Left ventricle myocardium superior (tissue), 1 donor: ENCODE measurements at places on chromosomes 5 and 9. TPM values are rescaled to one million over a fixed set of nuclear protein-coding genes. Genes with fewer than 3 reads are reported as not detected.

- DNase-seq, result no peak
Observed at GRCh38 chr9:18997151-18997550, 35.9 kb downstream of the SAXO1 start.

GRCh38 chr5:10761933-10762775, 1.1 kb upstream of the DAP start:
- peak; percentile 45 for DNase-seq

DNA sequence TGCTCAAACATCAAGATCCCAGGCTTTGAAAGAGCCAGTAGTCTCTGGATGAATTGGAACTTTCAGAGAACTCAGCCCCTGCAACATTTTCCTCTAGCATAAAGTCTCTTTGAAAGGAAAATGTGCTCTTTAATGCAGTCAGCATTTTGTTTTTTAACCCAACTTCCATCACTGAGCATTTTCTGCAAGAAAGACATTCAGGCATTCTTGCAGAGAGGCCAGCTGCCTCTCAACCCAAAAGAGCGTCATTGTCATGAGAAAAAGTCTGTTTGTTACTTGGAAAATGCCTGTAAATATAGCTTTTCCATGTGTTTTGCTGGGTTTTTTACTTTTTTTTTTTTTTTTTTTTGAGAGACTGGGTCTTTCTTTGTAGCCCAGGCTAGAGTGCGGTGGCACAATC, 225.0 kb downstream of the ADAMTSL1 start:
- no peak for DNase-seq

- no peak for DNase-seq
Observed at GRCh38 chr9:113808391-113809358, 67.4 kb upstream of the ZNF618 start.

- no peak for DNase-seq
Observed at GRCh38 chr5:136053336-136054141, 24.8 kb downstream of the TGFBI start.

- no peak for DNase-seq
Observed at GRCh38 chr9:123326662-123327093, 29.3 kb upstream of the CRB2 start.

DNA sequence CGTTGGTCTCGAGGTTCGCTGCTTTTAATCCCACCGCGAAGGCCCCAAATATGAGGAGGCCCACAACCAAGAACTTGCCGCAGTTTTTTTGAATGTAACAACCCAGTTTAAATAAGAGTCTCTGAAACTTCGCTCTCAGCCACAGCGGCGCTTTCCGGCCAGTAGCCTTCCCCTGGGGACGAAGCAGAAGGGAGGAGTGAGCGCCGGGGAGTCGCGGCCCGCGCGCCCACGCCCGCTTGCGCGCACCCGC, 10.4 kb downstream of the PTCH1 start:
- DNase-seq, result no peak

- no peak for DNase-seq
Observed at GRCh38 chr5:135890867-135891266, 4.8 kb downstream of the IL9 start.

- DNase-seq, result no peak
Observed at GRCh38 chr5:125293726-125294125, 547.3 kb upstream of the ZNF608 start.

DNA sequence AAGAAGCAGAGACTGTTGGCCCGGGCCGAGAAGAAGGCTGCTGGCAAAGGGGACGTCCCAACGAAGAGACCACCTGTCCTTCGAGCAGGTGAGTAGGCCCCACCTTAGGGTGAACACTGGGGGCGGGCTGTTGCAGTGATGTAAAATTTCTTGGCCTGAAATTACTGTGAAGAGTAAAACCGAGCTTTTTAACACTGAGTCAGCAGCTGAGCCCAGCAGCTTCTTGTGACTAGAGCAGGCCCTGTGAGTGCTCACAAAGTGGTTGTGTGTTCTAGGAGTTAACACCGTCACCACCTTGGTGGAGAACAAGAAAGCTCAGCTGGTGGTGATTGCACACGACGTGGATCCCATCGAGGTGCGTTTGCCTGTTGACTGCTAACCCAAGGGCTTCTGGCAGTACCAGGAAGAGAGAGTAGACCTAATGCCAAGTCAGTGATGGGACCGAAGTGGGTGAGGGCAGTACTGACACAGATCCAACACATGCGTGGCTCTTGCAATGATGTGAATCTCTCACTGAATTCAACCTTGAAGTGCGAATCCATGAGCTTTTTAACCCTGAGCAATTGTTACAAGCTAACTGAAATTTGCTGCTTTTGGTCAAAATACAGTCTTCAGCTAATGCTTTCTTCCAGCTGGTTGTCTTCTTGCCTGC, 2.1 kb downstream of the RPL7A start:
- DNase-seq, result no peak

DNA sequence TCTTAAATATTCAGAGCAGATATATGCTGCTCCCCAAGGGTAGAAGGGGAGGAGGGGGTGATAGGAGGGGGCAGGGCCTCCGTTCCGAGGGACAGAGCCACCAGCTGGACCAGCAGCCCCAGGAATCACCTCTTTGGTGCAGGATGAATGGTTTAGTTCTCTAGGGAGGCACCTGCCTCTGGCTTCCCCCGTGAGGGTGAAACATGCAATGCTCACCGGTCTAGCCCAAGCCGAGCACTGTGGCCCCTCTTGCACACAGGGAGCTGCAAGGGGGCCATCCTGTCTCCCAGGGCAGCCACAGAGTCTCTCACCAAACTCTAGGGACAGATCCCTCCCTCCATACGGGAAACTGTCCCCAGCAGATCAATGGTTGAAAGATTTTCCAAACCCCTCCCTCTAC, 163.7 kb downstream of the DAB2IP start:
- no peak for DNase-seq

DNA sequence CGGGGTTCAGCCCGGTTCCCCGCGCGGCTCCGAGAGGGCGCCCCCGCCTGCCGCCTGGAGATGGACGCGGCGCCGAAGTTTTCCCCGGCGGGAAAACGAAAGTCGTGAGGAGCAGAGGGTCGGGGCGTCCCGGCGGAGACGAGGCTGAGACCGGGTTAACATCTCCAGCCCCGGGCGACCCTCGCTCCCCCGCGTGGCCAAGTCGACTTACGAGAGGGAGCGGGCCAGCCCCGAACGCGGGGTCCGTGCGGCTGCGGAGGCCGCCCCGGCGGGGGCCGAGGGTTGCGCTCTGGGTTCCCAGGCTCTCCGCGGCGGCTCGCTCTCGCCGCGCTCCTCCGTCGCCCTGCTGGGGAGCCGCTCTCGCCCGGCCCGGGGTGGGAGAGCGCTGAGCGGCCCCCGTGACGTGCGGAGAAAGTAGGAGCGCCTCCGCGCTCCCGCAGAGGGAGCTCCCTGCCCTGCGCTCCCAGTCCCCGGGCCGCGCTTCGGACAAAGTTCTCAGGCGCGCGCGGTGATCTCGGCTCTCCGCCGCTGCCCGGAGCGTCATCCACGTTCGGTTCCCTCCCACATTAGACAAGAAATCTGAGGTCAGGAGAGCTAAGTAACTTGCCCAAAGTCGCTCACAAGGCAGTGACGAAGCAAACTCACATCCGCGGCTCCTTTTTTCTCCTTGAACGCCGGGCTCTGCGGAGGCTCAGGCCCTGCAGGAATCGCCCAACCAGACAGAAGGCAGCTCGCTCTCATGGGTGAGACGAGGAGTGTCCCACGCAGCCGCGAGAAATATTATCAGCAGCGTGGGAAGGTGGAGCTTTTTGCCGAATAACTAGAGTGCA, 1.2 kb upstream of the GCNT4 start:
- DNase-seq, result peak; percentile 71

GRCh38 chr5:177198738-177199137, 65.2 kb downstream of the NSD1 start:
- no peak for DNase-seq

DNA sequence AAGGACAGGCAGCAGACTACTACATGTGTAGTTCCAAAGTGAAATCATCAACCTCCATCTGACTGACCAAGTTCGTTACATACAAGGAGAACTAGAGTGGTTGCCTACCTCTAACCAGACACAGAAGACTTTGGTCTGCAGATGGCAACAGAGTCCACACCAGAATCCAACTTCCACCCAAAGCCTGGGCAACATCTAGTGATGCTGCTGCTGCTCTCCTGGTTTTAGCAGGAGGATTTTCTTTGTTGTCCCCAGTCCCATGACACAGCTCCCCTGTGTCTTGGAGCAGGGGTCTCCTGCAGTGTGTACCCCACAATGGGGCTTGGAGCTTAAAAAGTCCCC, 46.4 kb upstream of the APC start:
- DNase-seq, result no peak

DNA sequence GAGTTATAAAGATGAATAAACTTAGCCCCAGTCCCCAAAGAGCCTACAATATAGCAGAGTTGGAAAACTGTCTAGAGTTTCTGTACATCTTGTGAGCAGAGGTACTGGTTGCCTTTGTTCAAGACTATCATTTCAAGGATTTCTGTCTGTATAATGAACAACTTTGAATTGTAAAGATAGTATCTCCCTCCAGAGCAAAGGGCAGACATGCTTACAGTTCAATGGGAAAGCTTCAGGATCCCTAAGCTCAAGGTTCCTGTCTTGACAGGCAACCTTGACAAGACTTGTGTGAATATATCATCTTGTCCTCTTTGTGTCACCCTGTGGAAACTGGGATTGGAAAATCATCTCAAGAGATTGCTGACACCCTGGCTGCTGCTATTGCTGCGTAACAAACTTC, 242.8 kb upstream of the VLDLR start:
- DNase-seq, result no peak

GRCh38 chr9:4594994-4595393, 67.1 kb upstream of the PLPP6 start:
- DNase-seq, result no peak

- DNase-seq, result no peak
Observed at GRCh38 chr9:72807765-72808445, 144.9 kb downstream of the ALDH1A1 start.

- no peak for DNase-seq
Observed at GRCh38 chr5:142881784-142882126, 111.6 kb downstream of the ARHGAP26 start.

DNA sequence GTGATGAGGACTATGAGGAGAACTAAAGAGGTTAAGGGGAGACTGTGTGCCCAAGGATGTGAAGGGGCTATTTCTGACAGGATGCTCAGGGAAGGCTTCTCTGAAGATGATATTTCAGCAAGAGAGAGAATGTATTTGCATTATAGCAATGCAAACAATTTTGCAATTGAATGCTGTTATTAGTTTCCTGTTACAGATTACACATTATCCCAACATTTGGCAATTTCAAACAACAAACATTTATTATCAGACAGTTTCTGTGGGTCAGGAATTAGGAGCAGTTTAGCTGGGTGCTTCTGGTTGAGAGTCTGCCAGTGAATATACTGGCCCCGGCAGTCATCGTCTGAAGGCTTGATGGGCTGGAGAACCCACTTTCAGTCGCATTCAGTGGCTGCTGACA, 228.0 kb downstream of the MARCHF11 start:
- DNase-seq, result no peak

- DNase-seq, result no peak
Observed at GRCh38 chr5:53873235-53873634, 312.8 kb downstream of the NDUFS4 start.

DNA sequence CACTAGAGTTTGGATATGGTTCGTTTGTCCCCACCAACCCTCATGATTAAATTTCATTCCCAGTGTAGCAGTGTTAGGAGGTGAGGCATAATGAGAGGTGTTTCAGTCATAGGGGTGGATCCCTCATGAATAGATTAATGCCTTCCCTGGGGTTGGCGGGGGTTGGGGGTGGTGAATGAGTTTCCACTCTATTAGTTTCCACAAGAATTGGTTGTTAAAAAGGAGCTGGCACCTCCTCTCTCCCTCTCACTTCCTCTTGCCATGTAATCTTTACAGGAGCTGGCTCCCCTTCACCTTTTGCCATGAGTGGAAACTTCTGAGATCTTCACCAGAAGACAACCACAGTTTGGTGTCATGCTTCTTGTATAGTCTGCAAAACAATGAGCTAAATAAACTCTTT, 333.7 kb downstream of the ENC1 start:
- no peak for DNase-seq

- peak; percentile 74 for DNase-seq
Observed at GRCh38 chr5:140632366-140633020, 482 bp downstream of the CD14 start.

DNA sequence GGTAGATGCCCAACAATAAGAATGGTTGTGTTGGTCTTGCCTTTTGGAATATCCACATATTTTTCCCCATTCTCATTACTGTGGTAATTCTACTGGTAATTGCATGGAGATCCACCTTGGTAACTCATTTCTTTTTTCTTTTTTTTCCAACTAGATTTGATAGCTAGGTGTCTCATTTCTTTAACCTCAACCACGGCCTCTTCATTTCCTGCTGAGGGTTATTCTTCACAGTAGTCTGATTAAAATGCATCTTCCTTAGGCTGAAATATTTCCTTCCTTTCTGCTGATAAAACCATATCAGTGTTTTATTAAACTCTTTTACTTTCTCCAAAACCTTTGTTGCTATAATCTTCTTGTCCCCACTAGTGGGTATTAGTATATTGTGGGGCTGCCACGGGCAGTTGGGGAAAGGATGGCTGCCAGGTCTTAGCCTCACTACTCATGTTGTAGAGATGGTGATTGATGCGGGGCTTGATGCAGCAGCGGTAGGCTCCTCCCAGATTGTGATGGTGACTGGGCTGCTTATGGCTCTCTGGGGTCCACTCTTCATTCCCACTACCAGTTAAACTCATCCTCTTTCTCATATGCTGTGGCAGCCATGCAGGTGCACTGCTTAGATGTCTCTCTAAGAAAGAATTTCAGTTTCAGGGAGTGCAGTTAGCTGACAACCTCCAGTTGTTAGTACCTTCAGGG, 35.9 kb downstream of the KIF2A start:
- no peak for DNase-seq

GRCh38 chr5:1447671-1448361, 2.6 kb upstream of the SLC6A3 start:
- DNase-seq, result no peak

- no peak for DNase-seq
Observed at GRCh38 chr9:19140259-19140658, 13.0 kb upstream of the PLIN2 start.

DNA sequence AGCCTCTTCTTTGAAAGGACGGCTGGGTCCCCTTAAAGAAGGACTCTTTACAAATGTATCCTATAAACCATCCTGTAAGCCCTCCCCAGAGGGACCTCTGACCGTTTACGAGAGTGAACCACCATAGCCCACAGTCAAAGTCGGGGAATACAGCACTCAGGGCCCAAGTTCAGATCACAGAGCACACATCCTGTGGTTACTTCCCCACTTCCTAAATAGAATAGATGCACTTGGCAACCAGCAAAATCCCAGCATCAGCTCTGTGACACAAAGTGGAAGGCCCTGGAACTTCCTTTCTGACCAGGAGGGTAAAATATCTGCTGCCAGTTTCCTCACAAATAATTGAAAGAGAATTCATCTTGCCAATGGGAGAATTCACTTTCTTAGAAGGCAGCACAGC, 6.9 kb upstream of the IGFBPL1 start:
- DNase-seq, result no peak

Gene PCDHA12
- total RNA-seq, result not detected

Gene RFESD
- 6.0 TPM for total RNA-seq

Gene EQTN
- total RNA-seq, result not detected

Gene PCDHA11
- not detected for total RNA-seq

Gene IER5L
- total RNA-seq, result 3.5 TPM

Gene GTF3C4
- total RNA-seq, result 9.9 TPM

Gene HAVCR1
- total RNA-seq, result 0.17 TPM

Gene TRIM7
- total RNA-seq, result 20.0 TPM

Gene GGTA1
- total RNA-seq, result 28.3 TPM

Gene PCDHAC1
- 0.10 TPM for total RNA-seq

Gene OBP2B
- total RNA-seq, result not detected

Gene MACROH2A1
- 119 TPM for total RNA-seq

Gene PDGFRB
- 47.8 TPM for total RNA-seq
